ENCODE measurements at places on chromosomes 2 and 18. TPM values are rescaled to one million over a fixed set of nuclear protein-coding genes. Genes with fewer than 3 reads are reported as not detected.

- DNase-seq = no peak
- H3K4me3 ChIP-seq = no peak overlapping the region
- no peak overlapping the region for H3K27ac ChIP-seq
Observed at GRCh38 chr2:161474920-161475319, 58.8 kb downstream of the TBR1 start.

GRCh38 chr2:222844323-222844722 is 16.5 kb upstream of the ACSL3 start:
- no peaks in the 10 kb centered on the region for H3K27me3 ChIP-seq
- no peak for DNase-seq
- no peak overlapping the region for H3K4me3 ChIP-seq

DNA sequence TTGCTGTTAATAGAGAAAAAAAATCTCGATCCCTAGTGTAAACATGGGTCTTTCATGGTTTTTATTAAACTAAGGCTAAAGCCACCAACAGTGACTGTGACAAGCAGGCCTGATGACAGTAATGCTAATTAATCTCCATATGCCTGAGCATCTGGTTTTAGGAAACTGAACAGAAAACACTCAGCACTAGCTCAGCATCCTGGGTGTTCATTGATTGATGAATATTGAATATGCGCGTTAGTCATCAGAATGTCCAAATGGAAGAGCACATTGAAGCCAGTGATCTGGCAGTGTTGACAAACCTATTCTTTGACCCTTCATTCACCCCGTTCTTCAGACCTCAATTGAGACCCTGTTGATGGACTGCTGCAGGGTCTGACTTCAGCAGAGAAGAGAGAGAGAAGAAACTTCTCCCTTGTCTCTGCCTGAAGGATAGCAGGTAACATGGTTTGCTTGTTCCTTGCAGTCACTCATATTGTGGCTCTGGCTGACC is 283.8 kb downstream of the RDH14 start:
- H3K27ac ChIP-seq = no peak overlapping the region
- H3K27me3 ChIP-seq = no peaks in the 10 kb centered on the region
- no peak overlapping the region for H3K4me3 ChIP-seq
- H3K36me3 ChIP-seq = no peaks in the 10 kb centered on the region
- no peak for DNase-seq

- no peaks in the 10 kb centered on the region for H3K4me1 ChIP-seq
- no peak overlapping the region for H3K4me3 ChIP-seq
- no peaks in the 10 kb centered on the region for H3K36me3 ChIP-seq
- H3K27ac ChIP-seq = no peak overlapping the region
- no peak for DNase-seq
- no peaks in the 10 kb centered on the region for H3K27me3 ChIP-seq
Observed at GRCh38 chr2:182393270-182393760, 33.5 kb downstream of the PDE1A start.

EDAR gene
- total RNA-seq = not detected

ANKRD30BL gene
- total RNA-seq = not detected

RNF25 gene
- total RNA-seq = 9.5 TPM
